ENCODE measurements at places on chromosomes 3 and 15. TPM values are rescaled to one million over a fixed set of nuclear protein-coding genes. Genes with fewer than 3 reads are reported as not detected.
A peak's percentile ranks its signal among the peaks of the same experiment; 100 is the strongest.

GOLGA6L4 gene
- total RNA-seq, result 0.67 TPM

RETNLB gene
- total RNA-seq, result not detected

- no peaks in the 10 kb centered on the region for H3K27me3 ChIP-seq
- no peaks in the 10 kb centered on the region for H3K4me1 ChIP-seq
- no peak overlapping the region for H3K27ac ChIP-seq
- DNase-seq, result no peak
- no peak overlapping the region for H3K4me3 ChIP-seq
- no peaks in the 10 kb centered on the region for H3K36me3 ChIP-seq
Observed at GRCh38 chr15:87850916-87851315, 405.6 kb downstream of the NTRK3 start.

HTR3E gene
- not detected for total RNA-seq

DNA sequence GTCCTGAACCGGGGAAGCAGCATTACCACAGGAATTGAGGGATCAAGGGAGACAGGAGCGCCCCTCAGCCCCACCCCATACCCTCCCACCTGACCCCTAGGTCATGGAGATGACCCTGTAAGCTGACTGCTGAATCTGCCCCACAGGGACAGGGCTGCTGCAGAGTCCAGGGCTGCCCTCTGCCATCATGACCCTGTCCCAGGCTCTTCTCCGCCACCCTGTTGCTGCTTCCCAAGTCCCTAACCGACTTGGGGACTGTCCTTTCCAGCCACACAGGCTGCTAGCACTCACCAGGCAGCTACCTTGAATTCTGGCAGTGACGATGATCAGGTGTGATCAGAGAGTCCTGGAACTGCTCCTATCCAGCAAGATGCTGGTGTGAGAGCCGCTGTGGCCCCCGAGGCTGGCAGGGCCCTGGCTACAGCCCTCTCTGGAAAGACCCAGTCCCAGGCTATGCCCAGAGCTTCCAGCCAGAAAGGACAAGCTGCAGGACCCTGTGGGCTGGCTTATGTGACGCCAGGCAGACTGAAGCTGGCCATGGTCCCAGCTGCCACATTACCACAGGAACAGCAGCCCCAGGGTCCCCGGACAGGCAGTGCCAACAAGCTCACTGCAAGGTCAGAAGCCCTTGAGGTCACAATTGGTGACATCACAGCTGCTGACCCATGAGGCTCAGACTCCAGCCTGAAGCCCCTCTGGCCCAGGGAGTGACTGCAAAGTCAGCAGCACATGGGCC, at the start of gene C3orf22:
TSS of gene C3orf22 (minus strand) at position 597 of the 736 bp plus-strand sequence. CDS start 5,542 bp downstream, outside the sequence.
- peaks cover 8% of the 10 kb centered on the region for H3K27me3 ChIP-seq
- no peak for DNase-seq
- no peaks in the 10 kb centered on the region for H3K4me1 ChIP-seq
- H3K27ac ChIP-seq, result no peak within 1 kb of the TSS

DNA sequence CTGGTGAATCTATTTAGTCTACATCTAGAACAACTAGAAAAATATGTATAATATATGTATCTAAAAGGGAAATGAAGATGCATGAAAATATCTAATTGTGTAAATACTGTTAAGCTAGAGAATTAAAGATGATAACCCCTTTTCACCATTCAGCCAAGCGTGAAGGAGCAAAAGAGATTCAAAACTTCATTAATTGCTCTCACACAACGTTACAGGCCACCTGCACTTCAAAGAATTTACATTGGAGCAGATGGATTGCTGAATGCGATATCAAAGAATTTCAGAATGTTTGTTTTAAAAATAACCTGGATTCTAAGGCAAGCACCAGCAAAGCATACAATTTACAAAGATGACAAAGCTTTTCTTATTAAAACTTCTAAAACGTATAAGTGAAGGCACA, 243.2 kb downstream of the ROBO2 start:
- H3K4me1 ChIP-seq, result no peaks in the 10 kb centered on the region
- H3K27me3 ChIP-seq, result no peaks in the 10 kb centered on the region
- DNase-seq, result no peak
- no peaks in the 10 kb centered on the region for H3K36me3 ChIP-seq
- no peak overlapping the region for H3K4me3 ChIP-seq

GRCh38 chr3:62723166-62723913, 151.9 kb downstream of the CADPS start:
- no peaks in the 10 kb centered on the region for H3K4me1 ChIP-seq
- DNase-seq, result no peak
- peaks cover 1% of the 10 kb centered on the region for H3K27me3 ChIP-seq
- H3K4me3 ChIP-seq, result no peak overlapping the region

GRCh38 chr15:91795235-91795634, 58.3 kb upstream of the SLCO3A1 start:
- peaks cover 3% of the 10 kb centered on the region for H3K27me3 ChIP-seq
- H3K27ac ChIP-seq, result no peak overlapping the region
- no peak for DNase-seq
- H3K4me1 ChIP-seq, result no peaks in the 10 kb centered on the region
- no peaks in the 10 kb centered on the region for H3K36me3 ChIP-seq

WDR76 gene
- 15.1 TPM for total RNA-seq

DNA sequence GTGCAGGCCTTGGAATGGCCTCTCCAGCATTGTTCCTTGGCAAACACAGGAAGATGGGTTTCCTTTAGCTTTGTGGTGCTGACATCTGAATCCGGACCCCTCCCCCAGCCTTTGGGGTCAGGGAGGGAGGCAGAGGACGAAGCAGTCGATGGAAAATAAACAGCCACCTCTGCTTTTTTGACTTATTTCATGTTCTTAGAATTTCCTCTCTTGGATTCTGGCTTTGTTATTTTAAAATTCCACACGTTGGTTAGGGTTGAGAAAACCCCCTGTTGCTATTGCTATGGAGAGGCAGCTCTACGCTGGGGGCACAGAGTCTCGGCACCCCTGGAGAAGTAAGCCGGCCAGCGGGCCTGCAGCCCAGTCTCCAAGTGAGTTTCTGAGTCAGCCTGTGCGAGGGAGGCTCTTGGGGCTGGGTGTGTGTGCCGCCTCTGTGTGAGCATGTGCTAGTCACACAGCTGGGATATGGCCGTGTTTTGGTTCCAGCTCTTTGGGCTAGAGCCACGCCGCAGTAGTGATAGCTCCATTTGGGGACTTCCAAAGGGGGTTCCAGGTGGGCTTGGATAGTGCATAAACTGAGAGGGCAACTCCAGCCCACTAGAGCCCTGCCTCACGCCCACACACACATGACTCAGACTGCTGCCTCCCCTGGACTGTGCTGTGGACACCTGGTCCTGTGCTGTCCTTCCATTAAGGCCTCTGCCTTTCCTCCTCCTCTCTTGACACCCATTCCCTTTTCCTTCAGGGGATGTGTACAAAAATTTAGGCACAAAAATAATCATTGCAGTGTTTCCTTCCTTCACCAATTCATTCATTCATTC, 58.8 kb downstream of the AMOTL2 start:
- H3K4me1 ChIP-seq, result peaks cover 2% of the 10 kb centered on the region
- H3K27ac ChIP-seq, result no peak overlapping the region

GRCh38 chr15:88238618-88239430, 17.7 kb downstream of the NTRK3 start:
- no peaks in the 10 kb centered on the region for H3K4me1 ChIP-seq
- H3K27me3 ChIP-seq, result peaks cover 10% of the 10 kb centered on the region
- H3K27ac ChIP-seq, result no peak overlapping the region
- H3K36me3 ChIP-seq, result no peaks in the 10 kb centered on the region

- peaks cover 80% of the 10 kb centered on the region for H3K4me1 ChIP-seq
- no peaks in the 10 kb centered on the region for H3K36me3 ChIP-seq
- DNase-seq, result peak; percentile 58
- no peaks in the 10 kb centered on the region for H3K27me3 ChIP-seq
- H3K4me3 ChIP-seq, result peak overlapping the region; percentile 83
Observed at GRCh38 chr15:63474810-63475316, 29.5 kb upstream of the USP3 start.

TTLL13 gene
- total RNA-seq, result 2.2 TPM

DNA sequence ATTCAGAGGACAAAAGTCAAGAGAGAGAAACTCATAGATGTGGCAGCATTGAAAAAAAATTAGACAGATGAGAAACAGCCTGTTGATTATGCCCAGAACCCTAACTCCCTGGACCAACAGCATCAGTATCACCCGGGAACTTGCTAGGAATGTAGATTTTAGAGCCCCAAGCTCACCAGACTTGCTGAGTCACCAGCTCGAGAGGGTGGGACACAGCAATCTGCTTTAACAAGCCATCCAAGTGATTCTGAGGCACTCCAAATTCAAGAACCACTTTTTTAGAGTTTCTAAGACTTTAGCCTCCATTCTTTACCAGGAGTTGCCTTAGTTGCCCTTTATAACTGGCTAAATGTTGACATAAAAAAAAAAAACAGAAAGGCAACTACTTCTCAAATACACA, 70.9 kb downstream of the CGGBP1 start:
- DNase-seq, result no peak
- no peaks in the 10 kb centered on the region for H3K4me1 ChIP-seq
- no peak overlapping the region for H3K27ac ChIP-seq
- H3K36me3 ChIP-seq, result no peaks in the 10 kb centered on the region

DNA sequence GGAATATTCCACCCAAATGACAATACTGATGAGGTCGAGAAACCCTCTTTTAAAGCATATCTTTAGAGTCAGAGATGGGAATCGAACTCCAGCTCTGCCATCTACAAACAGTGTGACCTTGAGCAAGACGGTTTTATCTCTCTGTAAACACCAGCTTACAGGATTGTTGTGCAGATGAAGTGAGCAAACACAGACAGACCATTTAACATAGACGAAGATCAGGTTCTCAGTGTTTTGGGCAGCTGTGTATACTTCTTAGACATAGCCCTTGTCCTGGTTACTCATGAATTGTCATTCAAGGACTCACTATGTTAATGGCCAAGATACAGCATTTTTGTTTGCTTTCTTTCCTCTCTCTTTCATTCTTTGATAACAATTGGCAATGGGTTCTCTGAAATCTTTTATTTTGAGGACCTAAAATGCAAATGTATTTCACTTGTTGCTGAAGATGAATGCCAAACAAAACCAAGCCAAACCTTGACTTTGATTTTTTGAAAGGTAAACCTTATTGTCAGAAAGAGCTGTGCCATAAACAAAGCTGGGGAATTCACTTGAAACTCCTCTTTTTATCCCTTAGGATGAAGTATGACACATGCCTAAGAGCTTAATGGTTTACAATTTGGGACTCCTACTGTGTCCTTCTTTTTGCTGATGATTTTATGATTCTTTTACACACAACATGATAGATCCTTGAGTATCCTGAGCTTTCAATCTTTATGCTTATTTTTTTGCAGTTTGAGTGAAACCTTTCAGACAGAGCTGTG, 250.0 kb upstream of the PDZRN3 start:
- no peak overlapping the region for H3K4me3 ChIP-seq
- no peaks in the 10 kb centered on the region for H3K36me3 ChIP-seq
- DNase-seq, result no peak
- no peaks in the 10 kb centered on the region for H3K4me1 ChIP-seq
- H3K27me3 ChIP-seq, result no peaks in the 10 kb centered on the region
- H3K27ac ChIP-seq, result no peak overlapping the region

- H3K27ac ChIP-seq, result no peak overlapping the region
- peaks cover 3% of the 10 kb centered on the region for H3K36me3 ChIP-seq
- H3K4me1 ChIP-seq, result peaks cover 20% of the 10 kb centered on the region
- H3K27me3 ChIP-seq, result no peaks in the 10 kb centered on the region
- DNase-seq, result no peak
Observed at GRCh38 chr15:70235347-70235746, 137.6 kb upstream of the TLE3 start.

- H3K4me3 ChIP-seq, result no peak overlapping the region
- no peaks in the 10 kb centered on the region for H3K36me3 ChIP-seq
- no peaks in the 10 kb centered on the region for H3K4me1 ChIP-seq
- H3K27me3 ChIP-seq, result peaks cover 16% of the 10 kb centered on the region
- DNase-seq, result no peak
Observed at GRCh38 chr3:63349583-63350573, 71.8 kb downstream of the SYNPR start.

GRCh38 chr3:4732925-4733324, 239.8 kb downstream of the ITPR1 start:
- H3K4me1 ChIP-seq, result no peaks in the 10 kb centered on the region
- H3K36me3 ChIP-seq, result peaks cover 91% of the 10 kb centered on the region
- H3K27me3 ChIP-seq, result no peaks in the 10 kb centered on the region

ACP3 gene
- 0.95 TPM for total RNA-seq

GRCh38 chr3:10365316-10365715, 44.4 kb upstream of the SEC13 start:
- no peaks in the 10 kb centered on the region for H3K36me3 ChIP-seq
- H3K27ac ChIP-seq, result no peak overlapping the region
- DNase-seq, result no peak

GALNT15 gene
- not detected for total RNA-seq

- H3K27me3 ChIP-seq, result no peaks in the 10 kb centered on the region
- H3K4me1 ChIP-seq, result peaks cover 10% of the 10 kb centered on the region
- H3K4me3 ChIP-seq, result no peak overlapping the region
Observed at GRCh38 chr3:188205992-188206416, 52.0 kb downstream of the LPP start.

DNA sequence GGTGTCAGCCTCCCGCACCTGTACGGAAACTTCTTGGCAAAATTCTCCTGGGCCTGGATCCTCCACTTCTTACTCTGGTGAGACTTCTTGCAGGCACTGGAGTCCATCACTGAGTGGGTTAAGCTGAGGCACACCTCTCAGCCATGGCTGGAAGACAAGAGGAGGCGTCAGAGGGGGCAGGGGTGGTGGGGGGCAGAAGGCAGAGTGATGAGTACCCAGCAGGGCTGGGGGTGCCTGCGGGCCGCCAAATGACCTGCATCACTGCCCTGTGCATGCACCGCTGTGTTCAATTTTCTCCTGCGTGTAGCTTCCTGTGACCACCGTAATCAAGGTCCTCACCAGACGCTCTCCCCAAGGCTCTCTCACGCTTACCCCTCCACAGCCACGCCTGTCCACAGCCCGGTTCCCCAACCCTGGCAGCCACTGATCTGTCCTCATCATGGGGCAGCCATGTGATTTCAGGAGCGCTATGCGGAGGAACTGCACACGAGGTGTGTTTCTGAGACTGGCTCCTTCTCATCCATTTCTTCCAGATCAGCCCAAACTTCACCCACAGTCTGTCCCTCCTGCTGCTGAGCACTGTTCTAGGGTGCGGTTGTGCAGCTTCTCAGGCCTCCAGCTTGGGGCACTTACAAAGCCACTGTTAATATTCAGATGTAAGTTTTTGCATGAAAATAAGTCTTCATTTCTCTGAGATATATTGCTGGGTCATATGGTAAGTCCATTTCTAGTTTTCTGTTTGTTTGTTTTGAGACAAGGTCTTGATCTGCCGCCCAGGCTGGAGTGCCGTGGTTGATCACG, 5.2 kb downstream of the C3orf22 start:
- no peak for DNase-seq
- no peaks in the 10 kb centered on the region for H3K4me1 ChIP-seq
- H3K27ac ChIP-seq, result no peak overlapping the region
- no peak overlapping the region for H3K4me3 ChIP-seq
- H3K36me3 ChIP-seq, result no peaks in the 10 kb centered on the region

GRCh38 chr15:36591536-36592411, 12.3 kb downstream of the CDIN1 start:
- no peak overlapping the region for H3K27ac ChIP-seq
- H3K4me3 ChIP-seq, result no peak overlapping the region
- no peaks in the 10 kb centered on the region for H3K36me3 ChIP-seq

NMB gene
- 2.9 TPM for total RNA-seq

GRCh38 chr3:3154879-3155610, 24.4 kb downstream of the CRBN start:
- no peak for DNase-seq
- no peak overlapping the region for H3K27ac ChIP-seq
- H3K4me3 ChIP-seq, result no peak overlapping the region
- peaks cover 83% of the 10 kb centered on the region for H3K36me3 ChIP-seq

Data from activated B cell treated with CpG ODN at 0.5 μM for 24 hours (primary cell).